ENCODE measurements at places on chromosomes 7 and 10. TPM values are rescaled to one million over a fixed set of nuclear protein-coding genes. Genes with fewer than 3 reads are reported as not detected.
A peak's percentile ranks its signal among the peaks of the same experiment; 100 is the strongest.

- no peak overlapping the region for H3K4me3 ChIP-seq
- H3K36me3 ChIP-seq, result no peaks in the 10 kb centered on the region
- H3K27me3 ChIP-seq, result no peaks in the 10 kb centered on the region
- H3K27ac ChIP-seq, result no peak overlapping the region
These were observed 40.5 kb upstream of the ZNF107 start for GRCh38 chr7:64625114-64626082.

- no peaks in the 10 kb centered on the region for H3K27me3 ChIP-seq
- no peak overlapping the region for H3K4me3 ChIP-seq
- DNase-seq, result no peak
These were observed 40.5 kb downstream of the RCC1L start for GRCh38 chr7:75033064-75033463.

DNA sequence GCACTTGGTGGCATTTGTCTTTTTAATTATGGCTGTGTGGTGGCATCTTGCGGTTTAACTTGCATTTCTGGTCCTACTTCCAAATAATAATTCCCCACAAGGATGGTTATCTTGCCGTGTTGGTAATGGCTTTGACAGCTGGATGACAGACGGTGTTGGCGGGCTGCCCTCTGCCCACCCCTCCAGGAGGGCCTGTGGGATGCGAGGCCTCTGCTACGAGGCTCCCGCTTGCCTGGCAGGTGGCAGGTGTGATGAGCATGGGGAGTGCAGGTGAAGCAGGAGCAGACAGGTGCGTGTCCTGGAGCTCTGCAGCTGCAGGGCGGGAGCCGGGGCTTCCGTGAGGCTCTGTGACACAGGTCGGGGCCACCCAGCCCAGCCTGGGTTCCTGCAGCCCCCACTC lies 11.8 kb downstream of the INPP5A start:
- H3K4me3 ChIP-seq, result no peak overlapping the region
- H3K27me3 ChIP-seq, result no peaks in the 10 kb centered on the region
- H3K36me3 ChIP-seq, result no peaks in the 10 kb centered on the region
- H3K27ac ChIP-seq, result no peak overlapping the region
- peaks cover 12% of the 10 kb centered on the region for H3K4me1 ChIP-seq

- H3K4me1 ChIP-seq, result no peaks in the 10 kb centered on the region
- no peak for DNase-seq
- no peak overlapping the region for H3K27ac ChIP-seq
- H3K4me3 ChIP-seq, result no peak overlapping the region
These were observed 508.5 kb downstream of the RPS24 start for GRCh38 chr10:78542141-78542489.

DNA sequence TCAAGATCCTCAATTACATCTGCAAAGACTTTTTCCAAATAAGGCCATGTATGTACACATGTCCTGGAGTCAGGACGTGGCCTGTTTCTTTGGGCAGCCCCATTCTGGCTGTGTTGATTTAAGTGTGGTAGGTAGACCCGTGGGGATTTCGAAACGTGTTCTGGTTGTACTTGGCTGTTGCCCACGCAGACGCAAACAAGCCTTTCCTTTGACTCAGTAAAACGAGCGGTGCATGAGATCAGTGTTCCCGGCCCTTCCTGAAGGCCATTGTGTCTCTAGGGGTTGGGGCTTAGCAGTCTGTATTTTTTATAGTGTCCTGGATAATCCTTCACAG lies 64.8 kb upstream of the DNAJB6 start:
- peaks cover 5% of the 10 kb centered on the region for H3K4me1 ChIP-seq
- peak; percentile 73 for DNase-seq
- H3K4me3 ChIP-seq, result no peak overlapping the region
- no peaks in the 10 kb centered on the region for H3K27me3 ChIP-seq
- no peaks in the 10 kb centered on the region for H3K36me3 ChIP-seq
- peak overlapping the region; percentile 19 for H3K27ac ChIP-seq

DNA sequence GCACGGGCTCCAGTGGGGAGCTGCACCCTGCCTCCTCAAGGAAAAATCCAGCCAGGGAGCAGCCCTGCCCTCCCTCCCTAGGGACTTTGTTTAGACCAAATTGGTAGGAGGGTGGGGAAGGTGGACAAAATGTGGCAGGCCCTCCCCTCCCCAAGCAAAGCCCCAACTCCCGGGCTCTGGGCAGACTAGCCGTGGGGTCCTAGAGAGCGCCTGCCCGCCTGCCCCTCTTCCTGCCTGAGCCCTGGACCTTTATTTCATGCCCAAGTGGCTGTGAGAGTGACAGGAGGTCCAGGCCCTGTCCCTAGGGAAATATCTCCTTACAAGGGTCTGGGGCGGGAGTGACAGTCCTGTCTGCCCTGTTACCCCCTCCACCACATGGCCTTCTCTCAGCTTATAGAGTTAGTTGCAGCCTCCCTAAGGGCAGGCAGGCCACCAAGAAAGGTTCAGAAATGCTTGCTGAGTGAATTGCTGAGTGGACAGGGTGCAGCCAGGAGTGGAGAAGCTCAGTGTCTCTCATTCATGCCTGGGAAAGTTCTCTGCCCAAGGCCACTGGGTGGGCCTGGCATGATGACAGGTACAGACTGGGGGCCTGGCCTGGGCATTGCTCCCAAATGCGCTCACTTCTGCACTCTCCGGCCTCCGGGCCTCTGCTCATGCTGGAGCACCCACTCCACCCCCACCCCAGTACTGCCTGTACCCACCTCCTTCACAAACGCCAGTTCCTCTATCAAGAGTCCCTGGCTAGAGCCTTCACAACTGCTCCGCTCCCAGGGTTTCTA lies 25.2 kb downstream of the DNAJB12 start:
- H3K27me3 ChIP-seq, result no peaks in the 10 kb centered on the region
- peak overlapping the region; percentile 90 for H3K27ac ChIP-seq
- peak; percentile 87 for DNase-seq
- H3K4me1 ChIP-seq, result peaks cover 76% of the 10 kb centered on the region
- H3K4me3 ChIP-seq, result no peak overlapping the region

DNA sequence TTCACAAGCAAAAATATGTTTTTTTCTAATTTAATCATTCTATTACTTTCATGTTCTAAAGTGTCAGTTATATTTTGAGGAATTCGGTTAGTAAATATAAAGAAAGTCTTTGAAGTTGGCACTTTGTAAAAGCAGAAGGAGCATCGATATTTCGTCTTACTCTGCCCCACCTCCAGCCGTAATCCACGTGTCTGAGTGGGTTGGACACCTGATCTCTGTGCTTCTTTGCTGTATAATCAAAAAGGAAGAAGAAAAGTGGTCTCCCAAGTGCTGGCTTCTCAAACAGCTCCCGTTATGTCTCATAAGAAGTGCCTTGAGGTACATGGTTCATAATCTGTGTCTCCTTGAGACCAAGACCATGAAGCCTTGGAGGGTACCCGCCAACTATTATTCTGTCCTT lies 19.8 kb downstream of the PRKAR2B start:
- H3K27ac ChIP-seq, result no peak overlapping the region
- H3K4me1 ChIP-seq, result no peaks in the 10 kb centered on the region
- H3K36me3 ChIP-seq, result no peaks in the 10 kb centered on the region
- no peak for DNase-seq
- no peak overlapping the region for H3K4me3 ChIP-seq

GRCh38 chr7:11540271-11540761 lies 291.7 kb downstream of the THSD7A start:
- no peaks in the 10 kb centered on the region for H3K27me3 ChIP-seq
- DNase-seq, result no peak
- no peaks in the 10 kb centered on the region for H3K4me1 ChIP-seq
- no peak overlapping the region for H3K27ac ChIP-seq
- no peak overlapping the region for H3K4me3 ChIP-seq
- H3K36me3 ChIP-seq, result no peaks in the 10 kb centered on the region

DNA sequence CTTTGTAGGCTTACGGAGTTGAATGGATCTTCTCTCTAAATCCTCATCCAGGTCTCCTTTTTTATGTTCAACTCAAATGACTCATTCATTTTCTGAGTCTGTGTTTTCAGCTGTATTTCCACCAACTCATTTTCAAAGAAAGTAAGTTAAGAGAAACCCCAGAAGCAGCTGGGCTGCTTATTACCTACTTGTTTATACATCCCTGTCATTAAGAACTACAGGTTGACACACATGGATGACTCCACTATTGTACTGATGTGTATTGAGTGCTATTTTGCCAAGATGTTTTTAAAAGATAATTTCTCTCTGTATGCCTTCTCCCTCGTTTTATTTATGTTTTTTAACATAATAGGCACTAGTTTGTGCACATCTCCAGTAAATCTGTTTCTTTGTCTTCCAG lies 41.9 kb downstream of the DGKI start:
- no peaks in the 10 kb centered on the region for H3K36me3 ChIP-seq
- no peak overlapping the region for H3K4me3 ChIP-seq
- no peaks in the 10 kb centered on the region for H3K27me3 ChIP-seq
- no peaks in the 10 kb centered on the region for H3K4me1 ChIP-seq
- no peak for DNase-seq

DNA sequence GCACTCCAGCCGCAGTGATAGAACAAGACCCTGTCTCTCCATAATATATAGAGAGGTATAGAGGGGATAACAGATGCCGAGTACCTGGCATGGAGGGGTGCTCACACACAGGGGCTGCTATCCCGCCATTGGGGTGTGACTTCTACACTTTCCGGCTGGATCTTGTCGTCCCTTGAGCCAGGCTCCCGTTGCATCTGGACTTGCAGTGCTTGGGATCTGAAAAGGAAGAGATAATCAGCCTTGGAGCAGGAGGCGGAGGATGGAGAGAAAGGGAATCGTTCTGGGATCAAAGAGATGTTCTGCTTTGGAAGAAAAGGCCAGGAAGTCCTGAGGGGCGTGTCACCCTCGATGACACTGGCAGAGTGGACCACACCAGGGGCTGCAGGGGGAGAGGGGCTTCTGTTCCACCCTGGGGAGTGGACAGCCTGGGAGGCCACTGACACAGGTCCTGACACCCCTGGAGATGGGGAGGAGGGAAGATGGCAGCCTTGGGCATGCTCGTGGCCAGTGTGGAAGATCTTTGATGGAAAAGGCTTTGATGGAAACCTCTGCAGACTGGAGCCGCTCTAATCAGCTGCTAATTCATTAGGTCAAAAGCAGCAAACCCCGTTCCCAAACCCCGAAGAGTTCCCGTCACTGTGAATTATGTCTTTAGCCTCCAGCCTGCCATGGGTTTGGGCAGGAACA lies 85.1 kb downstream of the CARD11 start:
- H3K4me3 ChIP-seq, result no peak overlapping the region
- no peak overlapping the region for H3K27ac ChIP-seq
- no peak for DNase-seq
- H3K36me3 ChIP-seq, result no peaks in the 10 kb centered on the region

- H3K27ac ChIP-seq, result no peak overlapping the region
- no peak overlapping the region for H3K4me3 ChIP-seq
- no peaks in the 10 kb centered on the region for H3K4me1 ChIP-seq
- H3K27me3 ChIP-seq, result no peaks in the 10 kb centered on the region
- DNase-seq, result no peak
These were observed 21.0 kb downstream of the AHR start for GRCh38 chr7:17319164-17320101.

GRCh38 chr7:37065779-37066271 lies 341.5 kb upstream of the AOAH start:
- no peaks in the 10 kb centered on the region for H3K4me1 ChIP-seq
- H3K27ac ChIP-seq, result no peak overlapping the region
- H3K36me3 ChIP-seq, result no peaks in the 10 kb centered on the region
- H3K4me3 ChIP-seq, result no peak overlapping the region
- DNase-seq, result no peak
- H3K27me3 ChIP-seq, result no peaks in the 10 kb centered on the region

DNA sequence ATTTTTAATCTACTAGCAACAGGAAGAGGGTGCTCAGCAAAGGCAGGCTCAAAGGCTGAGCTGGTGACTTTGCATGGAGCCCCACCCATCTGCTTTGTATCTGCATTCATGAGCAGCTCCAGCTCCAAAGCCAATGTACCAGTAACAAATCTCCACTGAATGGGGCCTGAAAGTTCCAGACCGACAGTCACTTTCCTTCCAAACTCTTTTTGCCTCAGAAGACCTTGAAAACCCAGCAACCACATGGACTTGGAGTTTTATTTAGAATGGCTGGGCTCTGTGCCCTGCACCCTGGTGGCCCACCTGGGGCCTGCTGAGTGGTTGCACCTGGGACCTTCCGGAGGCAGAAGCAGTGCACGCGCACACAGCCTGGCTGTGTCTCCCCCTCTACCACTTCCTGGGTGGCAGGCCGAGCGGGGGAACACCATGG lies 195.0 kb upstream of the PLXNA4 start:
- DNase-seq, result no peak
- no peak overlapping the region for H3K4me3 ChIP-seq
- H3K36me3 ChIP-seq, result no peaks in the 10 kb centered on the region
- H3K27me3 ChIP-seq, result no peaks in the 10 kb centered on the region
- no peaks in the 10 kb centered on the region for H3K4me1 ChIP-seq

GRCh38 chr10:88129013-88129412 lies 265.6 kb downstream of the PTEN start:
- DNase-seq, result no peak
- peaks cover 7% of the 10 kb centered on the region for H3K4me1 ChIP-seq
- no peak overlapping the region for H3K27ac ChIP-seq
- H3K4me3 ChIP-seq, result no peak overlapping the region

DNA sequence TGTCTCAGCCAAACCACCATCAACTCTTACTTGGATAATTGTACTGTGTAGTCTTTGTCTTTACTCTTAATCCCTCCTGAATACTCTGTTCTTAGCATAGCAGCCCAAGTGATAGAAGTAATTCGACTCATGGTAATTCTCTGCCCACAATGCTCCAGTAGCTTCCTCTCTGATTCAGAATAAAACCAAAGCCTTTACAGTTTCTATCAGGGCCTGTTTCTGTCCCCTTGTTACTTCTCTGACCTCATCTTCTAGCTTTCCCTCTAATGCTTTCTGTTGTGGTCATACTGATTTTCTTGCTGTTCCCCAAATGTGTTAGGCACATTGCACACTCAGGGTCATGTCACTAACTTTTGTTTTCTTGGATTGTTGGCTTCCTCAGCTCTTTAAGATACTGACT lies 8.0 kb downstream of the ZNF518A start:
- no peaks in the 10 kb centered on the region for H3K36me3 ChIP-seq
- no peaks in the 10 kb centered on the region for H3K27me3 ChIP-seq
- H3K4me3 ChIP-seq, result no peak overlapping the region
- H3K27ac ChIP-seq, result no peak overlapping the region

GRCh38 chr7:149455175-149455950 lies 5.5 kb downstream of the ZNF777 start:
- no peak overlapping the region for H3K4me3 ChIP-seq
- peaks cover 14% of the 10 kb centered on the region for H3K36me3 ChIP-seq
- DNase-seq, result no peak
- H3K27ac ChIP-seq, result no peak overlapping the region
- H3K27me3 ChIP-seq, result no peaks in the 10 kb centered on the region

- no peaks in the 10 kb centered on the region for H3K4me1 ChIP-seq
- DNase-seq, result no peak
- H3K27me3 ChIP-seq, result no peaks in the 10 kb centered on the region
- no peaks in the 10 kb centered on the region for H3K36me3 ChIP-seq
- no peak overlapping the region for H3K27ac ChIP-seq
- H3K4me3 ChIP-seq, result no peak overlapping the region
These were observed 180.8 kb downstream of the ADARB2 start for GRCh38 chr10:1556496-1556895.

GRCh38 chr7:84145892-84146291 lies 48.7 kb downstream of the SEMA3A start:
- H3K27me3 ChIP-seq, result no peaks in the 10 kb centered on the region
- H3K36me3 ChIP-seq, result no peaks in the 10 kb centered on the region
- H3K27ac ChIP-seq, result no peak overlapping the region
- H3K4me3 ChIP-seq, result no peak overlapping the region
- no peak for DNase-seq

GRCh38 chr7:55827577-55827976 lies 35.0 kb downstream of the SEPTIN14 start:
- H3K4me3 ChIP-seq, result no peak overlapping the region
- H3K27ac ChIP-seq, result no peak overlapping the region
- no peak for DNase-seq
- H3K27me3 ChIP-seq, result no peaks in the 10 kb centered on the region
- H3K36me3 ChIP-seq, result no peaks in the 10 kb centered on the region

SPDYE5 gene
- not detected for total RNA-seq

CCSER2 gene
- 23.7 TPM for total RNA-seq

GDF2 gene
- total RNA-seq, result not detected

STEAP2 gene
- 5.1 TPM for total RNA-seq

IMPDH1 gene
- total RNA-seq, result 16.8 TPM

PTN gene
- 0.47 TPM for total RNA-seq

Measured in pancreas (tissue), 10 donors.